Neural crest cell (in vitro differentiated cells): ENCODE measurements at places on chromosomes 12 and 14. TPM values are rescaled to one million over a fixed set of nuclear protein-coding genes. Genes with fewer than 3 reads are reported as not detected.

Gene RCOR1
- total RNA-seq = 27.3 and 27.8 TPM in 2 replicates

DNA sequence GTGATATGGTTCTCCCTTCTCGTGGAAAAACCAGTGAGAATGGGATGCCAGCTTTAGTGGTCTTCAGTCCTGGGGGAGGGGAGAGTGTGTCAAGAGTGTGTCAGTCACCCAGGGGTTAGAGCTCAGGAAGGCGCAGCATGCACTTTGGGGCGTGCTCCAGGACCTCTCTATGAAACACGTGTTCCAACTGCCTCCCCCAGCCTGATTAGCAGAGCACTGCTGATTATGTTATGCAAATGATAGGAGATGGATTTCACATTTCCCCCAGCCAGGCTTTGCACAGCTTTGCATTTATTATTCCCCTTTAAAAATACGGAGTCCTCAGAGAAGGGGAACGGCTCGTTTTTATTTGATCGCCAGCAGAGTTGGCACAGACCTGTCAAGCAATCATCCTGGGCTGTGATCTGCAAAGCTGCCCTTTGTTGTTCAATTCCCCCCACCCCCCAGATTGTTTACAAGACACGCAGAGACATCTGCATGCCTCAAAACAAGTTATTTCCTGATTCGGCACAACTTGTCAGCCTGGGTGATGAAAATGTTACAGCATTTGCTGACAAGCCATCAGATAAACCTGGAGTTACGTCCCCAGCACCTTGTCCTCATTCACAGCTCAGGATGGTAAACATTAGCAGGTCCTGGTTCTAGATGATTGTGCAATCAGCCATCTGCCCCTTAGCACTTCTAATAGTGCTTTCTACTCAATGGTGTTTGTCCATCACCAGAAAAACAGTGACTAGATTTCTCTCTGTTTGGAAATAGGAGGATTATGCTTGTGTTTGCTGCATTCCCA, 196.5 kb downstream of the NOVA1 start:
- no peak for DNase-seq

DNA sequence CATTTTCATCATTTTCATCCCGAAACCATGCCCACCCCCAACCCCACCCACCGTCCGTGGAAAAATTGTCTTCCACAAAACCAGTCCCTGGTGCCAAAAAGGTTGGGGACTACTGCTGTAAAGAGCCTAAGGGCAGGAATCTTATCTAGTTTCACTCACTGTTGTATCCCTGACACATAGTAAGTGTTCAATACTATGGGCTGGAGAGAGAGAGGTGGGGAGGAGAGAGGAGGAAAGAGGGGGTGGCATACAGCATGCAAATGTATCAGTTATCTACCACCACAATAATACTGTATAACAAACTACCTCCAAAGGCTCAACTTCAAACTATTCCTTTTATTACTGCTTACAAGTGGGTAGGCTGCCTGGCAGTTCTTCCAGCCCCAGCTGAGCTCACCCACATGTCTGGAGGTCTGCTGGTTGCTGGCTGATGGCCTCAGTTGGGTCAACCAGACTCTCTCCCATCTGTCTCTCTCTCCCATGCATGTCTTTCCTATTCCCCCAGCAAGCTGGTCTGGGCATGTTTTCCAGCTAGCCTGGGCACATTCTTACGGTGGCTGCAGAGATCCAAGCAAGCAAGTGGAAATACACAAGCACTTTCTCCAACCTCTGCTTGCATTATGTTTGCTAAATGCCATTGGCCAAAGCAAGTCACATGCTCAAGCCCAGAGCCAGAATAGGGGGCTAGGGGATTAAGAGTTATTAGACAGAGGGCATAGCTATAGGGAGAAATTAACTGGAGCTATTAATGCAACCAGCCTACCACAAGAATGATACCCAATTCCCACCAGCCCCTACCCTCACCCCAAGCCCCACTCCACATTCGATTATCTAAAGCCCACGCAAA, 31.6 kb upstream of the FICD start:
- no peak for DNase-seq

- DNase-seq = no peak
These were observed 30.0 kb downstream of the NOC4L start for GRCh38 chr12:132174015-132174838.

Gene ACSS3
- total RNA-seq = 14.5 and 15.7 TPM in 2 replicates

DNA sequence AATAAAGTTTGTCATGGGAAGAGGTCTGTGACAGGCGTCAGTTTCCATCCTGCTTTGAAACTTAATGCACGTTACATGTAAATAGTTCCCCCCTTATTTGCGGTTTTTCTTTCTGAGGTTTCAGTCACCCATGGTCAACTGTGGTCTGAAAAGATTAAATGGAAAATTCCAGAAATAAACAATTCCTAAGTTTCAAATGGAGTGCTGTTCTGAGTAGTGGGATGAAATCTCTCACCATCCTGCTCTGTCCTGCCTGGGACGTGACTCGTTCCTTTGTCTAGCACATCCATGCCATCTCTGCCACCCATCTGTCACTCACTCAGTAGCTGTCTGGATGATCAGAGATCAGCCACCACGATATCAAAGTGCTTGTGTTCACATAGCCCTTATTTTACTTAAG, 51.3 kb upstream of the DICER1 start:
- DNase-seq = no peak

Gene RTL1
- 0.09 and 0.18 TPM in 2 replicates for total RNA-seq

Gene WNT1
- total RNA-seq = 1.2 and 2.1 TPM in 2 replicates

DNA sequence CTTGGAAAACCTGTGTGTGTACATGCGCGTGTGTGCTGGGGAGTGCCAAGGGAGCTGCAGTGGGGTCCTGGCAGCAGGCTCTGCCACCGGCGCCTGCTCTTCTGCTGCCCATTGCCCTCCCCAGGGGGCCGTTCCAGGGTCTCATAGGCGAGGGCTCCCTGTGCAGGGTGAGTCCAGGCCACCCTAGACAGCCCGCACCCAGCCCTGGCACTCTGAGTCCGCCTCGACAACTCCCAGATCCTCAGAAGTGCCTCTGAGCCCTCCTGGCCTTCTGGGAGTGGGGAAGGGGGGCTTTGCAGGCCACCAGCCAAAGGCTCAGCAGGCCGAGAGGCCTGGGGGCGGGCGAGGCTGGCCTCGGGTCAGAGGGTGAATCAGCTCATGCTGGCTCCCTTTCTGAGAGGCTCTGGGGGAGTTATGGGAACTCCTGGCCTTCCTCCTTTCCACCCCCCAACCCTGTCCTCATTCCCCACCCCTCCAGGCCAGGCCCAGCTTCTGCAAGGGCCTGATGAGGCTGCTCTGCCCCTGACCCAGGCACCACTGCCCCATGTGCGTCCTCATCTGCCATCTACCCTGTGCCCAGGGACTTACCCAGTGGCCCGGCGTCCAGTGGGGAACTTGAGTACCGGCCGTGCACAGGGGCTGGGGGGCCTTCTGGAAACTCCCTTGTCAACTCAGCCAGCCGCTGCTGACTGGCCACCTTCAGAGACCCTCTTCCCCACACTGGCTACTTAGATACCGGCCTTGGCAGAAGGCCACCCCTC, 2.1 kb upstream of the TEDC1 start:
- no peak for DNase-seq

DNA sequence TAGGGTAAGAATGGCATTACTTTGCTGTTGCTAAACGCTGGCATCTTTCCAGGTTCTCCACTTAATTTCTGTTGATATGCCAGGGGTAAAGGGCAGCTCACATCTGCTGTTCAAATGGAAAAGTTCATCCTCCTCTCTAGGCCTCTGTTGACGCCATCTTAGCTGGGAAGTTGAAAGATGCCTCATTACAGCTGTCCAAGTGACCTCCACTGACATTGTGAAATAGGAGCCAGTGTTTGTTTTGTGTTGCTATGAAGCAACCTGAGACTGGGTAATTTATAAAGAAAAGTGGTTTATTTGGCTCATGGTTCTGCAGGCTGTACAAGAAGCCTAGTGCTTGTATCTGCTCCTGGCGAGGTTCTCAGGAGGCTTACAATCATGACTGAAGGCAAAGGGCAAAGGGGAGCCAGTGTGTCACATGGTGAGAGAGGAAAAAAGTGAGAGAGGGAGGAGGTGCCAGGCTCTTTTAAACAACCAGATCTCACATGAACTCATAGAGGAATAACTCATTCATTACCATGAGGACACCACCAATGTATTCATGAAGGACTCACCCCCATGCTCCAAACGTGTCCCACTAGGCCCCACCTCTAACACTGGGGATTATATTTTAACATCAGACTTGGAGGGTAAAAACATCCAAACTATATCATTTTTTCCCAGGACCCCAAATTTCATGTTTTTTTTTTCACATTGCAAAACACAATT, 3.2 kb upstream of the ADAM21 start:
- no peak for DNase-seq

- DNase-seq = peak; percentile 23
These were observed 1.1 kb upstream of the CDC42BPB start for GRCh38 chr14:103058164-103059055.

Gene KRT3
- total RNA-seq = not detected in 2 replicates

GRCh38 chr14:89630101-89630829, 213.2 kb upstream of the FOXN3 start:
- DNase-seq = no peak

DNA sequence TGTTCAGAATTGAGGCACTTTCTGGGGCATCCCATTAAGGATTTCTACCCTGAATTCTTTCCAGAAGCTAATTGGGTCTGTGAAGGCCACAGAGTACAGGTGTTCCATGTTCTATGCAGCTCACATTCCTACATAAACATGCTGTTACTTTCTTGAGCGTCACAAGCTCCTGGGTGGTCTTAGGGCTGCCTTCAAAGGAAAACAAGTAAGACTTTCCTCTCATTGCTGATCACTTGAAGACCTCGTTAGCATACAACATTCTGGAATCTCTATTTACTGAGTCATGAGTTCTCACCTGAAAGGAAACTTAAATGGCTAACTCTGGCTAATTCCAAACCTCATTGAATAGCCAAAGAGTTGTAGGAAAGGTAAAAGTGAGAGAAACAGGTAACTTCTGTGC, 63.0 kb upstream of the HMGA2 start:
- no peak for DNase-seq

DNA sequence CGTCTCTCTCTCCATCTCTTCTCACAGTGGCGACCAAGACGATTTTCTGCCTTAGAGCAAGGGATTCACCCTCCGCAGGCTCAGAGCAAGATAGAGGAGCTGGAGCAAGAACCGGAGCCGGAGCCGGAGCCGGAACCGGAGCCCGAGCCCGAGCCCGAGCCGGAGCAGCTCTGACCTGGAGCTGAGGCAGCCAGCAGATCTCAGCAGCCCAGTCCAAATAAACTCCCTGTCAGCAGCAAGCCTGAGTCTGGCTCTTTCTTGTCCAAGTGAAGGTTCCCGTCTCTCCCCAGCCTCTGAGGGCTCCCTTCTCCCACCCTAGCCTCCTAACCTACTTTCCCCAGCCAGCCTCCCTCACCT, 5.9 kb downstream of the LAG3 start:
- DNase-seq = no peak

DNA sequence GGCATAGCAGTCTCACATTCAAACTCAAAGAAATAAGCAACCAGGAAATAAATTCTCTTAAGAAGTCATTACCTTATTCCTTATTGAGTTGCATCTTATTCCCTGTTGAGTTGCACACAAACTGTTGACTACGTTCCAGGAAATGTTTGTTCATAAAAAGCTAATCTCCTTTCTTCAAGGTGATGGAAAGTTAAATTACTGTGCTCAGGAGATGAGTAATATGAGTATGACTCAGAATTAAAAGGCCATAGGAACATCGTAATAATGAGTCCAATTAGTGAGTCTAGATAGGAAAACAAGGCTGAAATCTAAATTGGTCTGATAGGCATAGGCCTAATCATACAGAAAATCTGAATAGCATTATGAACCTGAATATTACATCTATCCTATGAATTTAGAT, 203.1 kb downstream of the SLC2A13 start:
- DNase-seq = no peak

GRCh38 chr14:70278281-70278680, 81.2 kb downstream of the COX16 start:
- DNase-seq = no peak

DNA sequence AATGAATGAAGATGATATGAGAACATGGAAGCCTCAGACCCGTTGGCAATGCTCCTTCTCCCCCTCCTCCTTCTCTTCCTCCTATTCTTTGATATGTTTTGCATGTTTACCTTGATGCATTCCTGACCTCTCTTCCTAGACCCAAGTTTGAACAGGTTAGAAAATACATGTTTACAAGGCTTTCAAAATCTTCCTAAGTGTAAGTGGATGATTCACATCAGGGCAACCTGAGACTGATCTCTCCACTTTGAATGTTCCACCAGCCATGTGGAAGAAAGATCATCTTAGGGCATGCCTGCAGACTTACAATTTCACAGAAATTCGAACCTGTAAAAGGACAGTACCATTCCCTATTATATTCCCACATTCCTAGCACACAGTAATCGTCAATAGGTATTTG, 18.0 kb upstream of the LDHB start:
- DNase-seq = no peak

DNA sequence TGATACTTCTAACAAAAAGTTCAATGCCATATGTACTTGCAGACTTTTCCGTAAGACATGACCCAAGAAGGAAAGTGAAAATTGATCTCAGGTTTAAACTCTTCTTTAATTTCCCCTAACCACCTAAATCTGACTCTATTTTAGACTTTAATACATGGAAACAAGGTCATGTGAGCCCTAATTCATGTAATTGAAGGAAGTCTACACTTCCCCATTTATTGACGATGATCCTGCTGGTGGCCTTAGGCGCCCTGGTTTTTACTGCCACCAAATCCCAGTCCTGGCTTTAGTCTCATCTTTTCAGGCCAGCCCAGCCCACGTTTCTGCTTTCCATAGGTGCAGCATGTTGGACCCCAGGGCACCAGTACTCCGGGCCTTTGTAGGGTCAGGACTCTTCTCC, 157.9 kb downstream of the PELI2 start:
- no peak for DNase-seq

Gene TMEM233
- total RNA-seq = not detected in 2 replicates

Gene CHFR
- 39.0 and 39.9 TPM in 2 replicates for total RNA-seq

Gene SDR39U1
- 64.6 and 76.7 TPM in 2 replicates for total RNA-seq

- no peak for DNase-seq
These were observed 1026.9 kb downstream of the LRFN5 start for GRCh38 chr14:42633504-42634095.

- DNase-seq = no peak
These were observed 116.0 kb downstream of the PPP1R12A start for GRCh38 chr12:79818856-79819255.

DNA sequence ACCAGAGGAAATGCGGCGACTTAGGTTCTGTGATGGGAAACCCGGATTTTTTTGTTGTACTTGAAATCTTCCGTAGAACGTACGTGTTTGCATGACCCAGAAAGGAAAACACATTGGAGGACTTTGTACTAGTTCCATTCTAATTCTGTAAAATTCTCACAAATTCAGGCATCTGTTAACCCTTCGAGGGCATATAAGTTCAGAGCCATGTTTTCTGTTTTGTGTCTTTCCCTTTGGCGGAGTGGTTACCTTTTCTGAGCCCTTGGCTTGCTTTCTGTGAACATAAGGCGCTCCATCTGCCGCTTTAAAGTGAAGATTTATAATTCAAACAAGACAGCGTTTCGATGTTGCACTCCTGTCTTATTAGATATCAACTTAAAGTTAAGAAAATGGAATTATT, 34.2 kb downstream of the BICD1 start:
- no peak for DNase-seq

Gene BICDL1
- total RNA-seq = 5.2 and 6.3 TPM in 2 replicates

DNA sequence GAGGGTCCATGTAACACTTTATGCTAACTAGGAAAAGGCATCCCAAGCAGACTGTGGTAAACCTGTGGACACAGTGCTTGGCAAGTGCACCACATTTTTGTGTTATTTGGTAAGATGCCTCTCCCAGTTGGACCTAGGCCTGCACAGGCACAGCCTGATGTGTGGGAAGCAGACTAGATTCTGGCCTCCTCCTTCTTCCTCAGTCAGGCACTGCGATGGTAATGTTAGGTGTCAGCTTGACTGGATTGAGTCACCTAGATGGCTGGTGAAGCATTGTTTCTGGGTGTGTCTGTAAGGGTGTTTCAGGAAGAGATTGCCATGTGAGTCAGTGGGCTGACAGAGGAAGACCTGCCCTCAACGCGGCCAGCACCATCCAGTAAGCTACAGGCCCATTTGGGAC, 25.3 kb upstream of the RHOJ start:
- no peak for DNase-seq
